ENCODE measurements at places on chromosomes 6 and 20.

GRCh38 chr6:108716801-108717791, 131.1 kb upstream of the ARMC2 start:
- no peak for DNase-seq

GRCh38 chr6:135909737-135910387, 58.4 kb downstream of the PDE7B start:
- peak; percentile 52 for DNase-seq

GRCh38 chr6:138418118-138418742, 14.2 kb downstream of the HEBP2 start:
- no peak for DNase-seq

GRCh38 chr6:163195721-163196691, 218.5 kb upstream of the QKI start:
- no peak for DNase-seq

DNA sequence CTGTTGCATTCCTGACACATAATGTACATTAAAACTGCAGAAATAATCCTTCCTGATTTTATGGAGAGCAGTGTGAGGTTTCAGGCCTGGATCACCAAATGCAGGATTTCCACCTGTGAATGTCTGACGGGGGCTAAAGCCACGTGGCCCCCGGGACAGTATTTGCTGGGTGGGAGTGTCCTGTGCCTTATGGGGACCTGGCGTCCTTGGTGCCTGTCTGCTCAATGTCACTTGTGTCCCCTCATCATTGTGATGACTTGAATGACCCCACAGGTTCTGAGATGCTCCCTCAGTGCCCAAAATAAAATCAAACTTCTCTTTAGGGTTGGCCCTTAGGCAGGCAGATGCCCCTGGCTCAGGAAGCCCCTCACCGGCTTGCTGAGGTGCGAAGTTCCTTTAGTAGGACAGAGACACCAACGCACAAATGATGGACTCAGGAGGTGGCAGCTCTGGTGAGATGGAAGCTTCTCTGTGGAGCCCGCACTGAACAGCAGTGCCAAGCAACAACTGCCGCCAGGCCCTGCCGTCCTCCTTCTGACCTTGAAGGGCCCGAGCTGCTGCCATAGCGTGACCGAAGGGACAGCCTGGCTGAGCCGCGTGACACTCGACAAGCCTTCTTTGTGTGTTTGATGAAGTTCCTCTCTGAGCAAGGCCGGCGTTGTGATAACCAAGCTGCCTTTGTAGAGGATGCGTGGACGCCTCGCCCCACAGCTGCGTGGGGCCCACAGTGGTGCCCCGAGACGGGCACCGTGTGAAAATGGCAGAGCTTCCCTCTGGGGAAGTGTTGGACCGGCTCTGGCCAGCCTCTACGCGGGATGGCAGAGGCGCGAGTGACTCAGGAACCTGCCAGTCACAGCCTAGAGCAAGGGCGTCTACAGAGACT, 30.9 kb downstream of the FRMD1 start:
- DNase-seq: no peak

- no peak for DNase-seq
These were observed 3.5 kb upstream of the GHRH start for GRCh38 chr20:37265152-37265551.

GRCh38 chr6:69044534-69044933, 409.5 kb downstream of the ADGRB3 start:
- no peak for DNase-seq

GRCh38 chr6:170279977-170280688, 10.7 kb downstream of the DLL1 start:
- peak; percentile 69 for DNase-seq

DNA sequence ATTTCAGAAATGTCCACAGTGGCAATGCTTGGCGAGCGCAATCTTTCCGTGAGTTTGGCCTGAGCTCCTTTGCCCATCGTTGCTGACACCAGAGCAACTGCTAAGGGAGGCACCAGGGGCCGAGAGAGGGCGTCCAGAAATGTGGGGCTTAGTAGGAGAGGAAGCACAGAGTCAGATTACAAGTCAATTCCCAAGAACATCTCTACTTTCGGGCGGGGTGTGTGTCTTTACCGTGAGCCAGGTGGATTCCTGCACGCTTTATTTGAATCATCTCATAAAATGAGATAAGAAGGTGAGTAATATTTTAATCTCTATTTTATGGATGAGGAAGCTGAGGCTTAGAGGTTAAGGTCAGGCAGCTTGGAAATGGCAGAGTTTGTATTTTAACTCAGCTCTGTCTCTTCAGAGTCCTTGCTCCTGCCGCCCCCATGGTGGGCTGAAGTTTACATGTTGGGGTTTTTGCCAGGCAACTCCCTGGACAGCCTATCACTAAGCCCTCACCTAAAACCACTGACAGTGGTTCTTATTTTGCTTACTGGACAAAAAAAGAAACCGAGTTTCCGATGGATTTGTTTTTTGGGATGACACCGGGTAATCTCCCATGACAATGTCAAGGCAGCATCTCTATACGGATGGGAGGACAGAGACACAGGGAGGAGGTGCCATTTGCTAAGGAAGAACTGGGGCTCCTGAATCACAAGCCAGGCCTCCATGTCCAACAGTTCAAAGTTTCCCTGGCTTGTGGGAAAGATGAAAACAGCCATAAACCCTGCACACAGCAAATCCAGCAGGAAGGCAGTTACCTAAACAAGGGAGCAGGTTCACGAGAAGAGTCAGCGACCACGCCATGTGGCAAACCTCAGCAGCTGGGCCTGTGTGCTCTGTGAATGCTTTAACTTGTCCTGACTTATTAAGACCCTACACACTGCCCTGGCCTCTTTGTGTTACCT, 112.6 kb upstream of the SLC24A3 start:
- DNase-seq: no peak

- no peak for DNase-seq
These were observed 167.1 kb downstream of the PTPRT start for GRCh38 chr20:43022568-43022967.

GRCh38 chr6:52512199-52512598, 64.7 kb downstream of the TRAM2 start:
- DNase-seq: no peak

DNA sequence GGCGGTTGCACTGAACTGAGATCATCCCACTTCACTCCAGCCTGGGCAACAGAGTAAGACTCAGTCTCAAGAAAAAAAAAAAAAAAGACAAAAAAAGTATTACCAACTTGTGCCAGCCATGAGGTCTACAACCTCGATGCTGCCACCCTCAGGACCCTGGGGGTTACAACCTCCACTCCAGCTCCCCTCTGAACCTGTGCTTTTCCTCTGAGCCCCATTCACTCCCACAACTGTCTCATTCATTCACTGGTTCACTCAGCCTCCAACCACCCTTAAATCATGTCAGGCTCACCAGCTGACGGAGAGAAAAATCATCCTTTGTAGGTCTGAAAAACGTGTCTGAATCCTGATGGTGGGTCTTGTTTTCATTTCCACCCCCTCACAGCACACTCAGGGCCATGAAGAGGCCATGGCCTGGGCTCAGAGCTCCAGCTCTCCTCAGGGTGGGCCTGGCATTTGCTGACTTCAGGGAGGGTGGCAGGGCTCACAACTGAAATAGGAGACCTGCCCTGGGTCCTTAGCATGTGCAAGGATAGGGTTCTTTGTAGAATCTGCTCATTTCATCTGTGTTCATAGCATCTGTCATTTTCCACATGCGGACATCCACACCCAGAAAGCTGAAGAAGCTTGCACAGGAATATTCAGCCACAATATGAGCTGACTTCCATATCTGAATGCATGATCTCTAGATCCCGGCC, 1.9 kb upstream of the ULBP1 start:
- DNase-seq: peak; percentile 46

- DNase-seq: no peak
These were observed 55.5 kb downstream of the PRDM1 start for GRCh38 chr6:106141441-106142237.

DNA sequence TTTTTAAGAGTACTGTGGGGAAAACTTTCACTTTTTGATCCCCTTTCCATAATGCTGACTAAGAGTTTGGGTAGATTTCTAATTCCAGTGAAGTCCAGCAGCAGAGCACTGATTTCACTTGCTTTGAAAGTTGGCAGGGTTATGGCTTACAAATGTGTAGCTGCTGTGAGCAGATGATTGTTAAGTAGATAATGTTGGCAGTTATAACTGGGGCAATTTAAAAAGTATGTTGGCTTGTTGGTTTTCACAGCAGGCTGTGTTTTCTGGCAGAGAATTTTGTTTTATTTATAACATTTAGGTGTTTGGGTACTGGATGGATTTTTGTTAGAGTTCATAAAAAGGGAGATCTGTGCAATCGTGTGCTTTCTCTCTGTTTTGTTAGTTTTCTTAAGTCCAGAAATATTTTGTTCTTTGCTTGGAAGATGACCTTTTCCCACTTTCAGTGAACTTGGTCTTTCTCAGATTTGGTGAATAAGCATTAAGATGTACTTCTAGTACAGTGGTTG, 31.4 kb downstream of the AFDN start:
- no peak for DNase-seq

DNA sequence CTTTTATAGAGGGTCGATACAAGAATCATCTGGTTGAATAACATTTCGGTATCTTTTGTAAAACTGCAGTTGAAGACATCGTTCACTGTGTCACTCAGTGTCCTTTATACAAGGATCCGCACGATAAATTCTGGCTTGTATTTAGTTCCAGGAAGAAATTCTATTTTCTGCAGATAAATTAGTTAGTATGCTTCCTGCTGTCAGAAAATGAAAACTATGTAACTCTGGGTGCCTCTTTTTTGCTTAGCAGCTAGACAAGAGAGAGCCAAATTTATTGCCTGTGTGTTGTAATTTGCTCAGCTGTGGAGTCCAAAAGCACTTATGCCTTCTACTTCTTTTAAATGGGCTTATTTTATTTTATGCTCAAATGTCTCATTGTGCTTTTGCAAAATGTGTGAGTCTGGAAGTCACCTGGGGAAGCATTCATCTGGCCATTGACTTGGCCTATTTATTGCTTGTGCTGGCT, 56.5 kb upstream of the KCNK16 start:
- no peak for DNase-seq

DNA sequence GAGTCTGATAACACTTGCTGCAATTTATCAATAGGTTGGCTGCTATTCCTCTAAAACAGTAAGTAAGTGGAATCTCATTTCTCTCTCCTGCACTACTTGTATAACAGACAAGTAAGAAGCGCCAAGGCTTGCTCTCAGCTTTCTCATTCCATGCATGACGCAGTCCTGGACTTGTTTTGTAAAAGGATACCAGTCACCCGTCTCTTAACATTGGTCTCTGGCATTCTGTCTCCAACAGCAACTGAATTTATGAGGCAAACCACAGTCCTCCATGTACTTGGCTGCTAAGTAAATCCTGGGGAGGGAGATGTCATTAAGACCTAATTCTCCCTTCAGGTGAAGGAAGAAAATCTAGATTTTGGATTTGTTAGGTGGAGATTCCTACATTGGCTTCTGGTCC, 115.4 kb downstream of the OPN5 start:
- DNase-seq: no peak

DNA sequence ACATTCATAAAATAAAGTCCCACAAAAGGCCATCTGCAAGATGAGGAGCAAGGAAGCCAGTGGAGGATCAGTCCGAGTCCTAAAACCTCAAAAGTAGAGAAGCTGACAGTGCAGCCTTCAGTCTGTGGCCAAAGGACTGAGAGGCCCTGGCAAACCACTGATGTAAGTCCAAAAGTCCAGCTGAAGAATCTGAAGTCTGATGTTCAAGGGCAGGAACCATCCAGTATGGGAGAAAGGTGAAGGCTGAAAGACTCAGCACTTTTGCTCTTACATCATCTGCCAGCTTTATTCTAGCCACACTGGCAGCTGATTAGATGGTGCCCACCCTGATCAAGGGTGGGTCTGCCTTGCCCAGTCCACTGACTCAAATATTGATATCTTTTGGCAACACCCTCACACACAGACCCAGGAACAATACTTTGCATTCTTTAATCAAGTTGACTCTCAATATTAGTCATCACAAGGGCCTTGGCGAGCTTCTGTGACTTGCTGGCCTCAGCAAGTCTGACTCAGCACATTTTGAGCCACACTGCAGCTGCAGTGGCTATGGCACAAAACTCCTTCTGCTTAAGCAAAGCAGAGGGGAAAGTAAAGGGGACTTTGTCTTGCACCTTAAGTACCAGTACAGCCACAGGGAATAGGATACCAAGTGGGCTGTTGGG, 1370.3 kb upstream of the CITED2 start:
- DNase-seq: no peak

DNA sequence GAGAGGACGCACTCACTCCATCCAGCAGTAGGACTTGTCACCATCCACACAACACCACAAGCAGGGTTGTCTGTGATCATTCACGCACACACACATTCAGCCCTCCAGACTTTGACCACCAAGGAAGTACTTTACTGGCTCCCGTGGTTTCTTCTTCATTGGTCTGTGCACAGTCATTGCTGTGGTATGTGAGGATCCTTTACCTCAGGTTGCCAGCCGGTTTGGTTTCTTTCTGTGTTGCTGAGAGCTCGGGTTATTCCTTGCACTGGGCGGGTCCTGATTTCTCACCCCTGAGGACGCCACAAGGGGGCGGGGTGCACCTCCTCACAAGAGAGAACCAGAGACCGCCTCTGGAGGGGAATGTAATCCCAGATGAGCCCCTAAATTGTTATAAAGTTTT, 11.2 kb downstream of the SLC35A1 start:
- peak; percentile 54 for DNase-seq

DNA sequence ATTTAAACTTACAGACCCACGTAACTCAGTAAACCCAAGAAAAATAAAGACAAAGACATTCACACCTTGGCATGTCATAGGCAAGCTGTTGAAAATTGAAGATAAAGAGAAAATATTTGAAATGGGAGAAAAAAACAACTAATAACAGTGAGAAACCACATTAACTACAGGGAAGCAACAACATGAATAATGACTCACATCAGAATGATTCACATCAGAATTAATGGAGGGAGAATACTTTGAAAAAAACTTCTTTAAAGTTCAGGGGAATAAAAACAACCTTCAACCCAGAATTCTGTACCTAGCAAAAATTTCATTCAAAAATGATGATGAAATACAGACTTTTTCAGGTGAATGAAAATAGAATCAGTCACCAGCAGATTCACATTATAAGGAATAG, 32.9 kb upstream of the SLC22A3 start:
- no peak for DNase-seq

GRCh38 chr6:13256266-13257001, 71.9 kb downstream of the TBC1D7 start:
- no peak for DNase-seq

DNA sequence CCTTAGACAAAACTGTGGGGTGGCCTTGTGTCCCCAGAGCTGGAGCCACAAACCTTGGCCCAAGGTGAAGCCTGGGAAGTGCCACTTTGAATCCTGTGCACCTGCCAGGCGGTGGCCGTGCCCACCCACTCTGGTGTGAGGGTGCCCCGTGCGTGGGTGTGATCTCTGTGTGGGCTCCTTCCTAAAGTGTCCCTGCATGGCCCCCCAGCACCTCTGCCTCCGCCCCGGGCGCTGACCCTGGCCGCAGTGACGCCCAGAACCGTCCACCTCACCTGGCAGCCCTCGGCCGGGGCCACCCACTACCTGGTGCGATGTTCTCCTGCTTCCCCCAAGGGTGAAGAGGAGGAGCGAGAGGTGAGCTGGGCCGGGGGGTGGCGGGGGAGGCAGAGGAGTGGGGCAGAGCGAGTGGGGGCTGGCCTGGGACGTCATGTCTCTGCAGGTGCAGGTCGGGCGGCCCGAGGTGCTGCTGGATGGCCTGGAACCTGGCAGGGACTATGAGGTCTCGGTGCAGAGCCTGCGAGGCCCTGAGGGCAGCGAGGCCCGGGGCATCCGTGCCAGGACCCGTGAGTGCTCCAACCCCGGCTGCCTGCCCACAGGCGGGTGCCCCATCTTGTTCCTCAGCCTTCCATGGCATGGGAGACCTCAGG, 18.3 kb downstream of the COL20A1 start:
- no peak for DNase-seq

GRCh38 chr6:45476341-45476740, 98.6 kb upstream of the SUPT3H start:
- DNase-seq: no peak

GRCh38 chr6:156801712-156802111, 24.5 kb downstream of the ARID1B start:
- no peak for DNase-seq

Measured in D341Med (cell line).